Upper lobe of right lung (tissue), 1 donor: ENCODE measurements at places on chromosomes 16 and 17. TPM values are rescaled to one million over a fixed set of nuclear protein-coding genes. Genes with fewer than 3 reads are reported as not detected.
A peak's percentile ranks its signal among the peaks of the same experiment; 100 is the strongest.

DNA sequence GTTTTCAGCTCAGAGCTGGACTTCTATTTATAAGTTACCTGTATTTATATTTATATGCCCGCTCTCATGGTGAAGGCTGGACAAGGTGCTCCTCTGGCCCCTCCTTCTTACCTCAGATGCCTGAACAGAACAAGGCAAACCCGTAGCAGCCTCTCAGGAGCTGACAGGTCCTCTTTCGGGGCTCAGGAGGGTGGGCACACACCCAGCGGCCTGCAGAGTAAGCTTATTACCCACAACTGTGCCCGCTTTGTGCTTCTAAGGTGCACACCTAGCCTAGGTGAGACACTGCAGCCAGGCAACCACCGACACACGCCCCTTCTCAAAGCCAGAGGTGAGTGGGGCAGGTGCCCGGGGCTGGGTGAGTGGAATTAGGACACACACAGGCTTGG is 5.3 kb downstream of the NKIRAS2 start:
- peaks cover 23% of the 10 kb centered on the region for H3K36me3 ChIP-seq
- H3K4me1 ChIP-seq: peaks cover 35% of the 10 kb centered on the region
- no peak for DNase-seq
- H3K4me3 ChIP-seq: no peak overlapping the region

DNA sequence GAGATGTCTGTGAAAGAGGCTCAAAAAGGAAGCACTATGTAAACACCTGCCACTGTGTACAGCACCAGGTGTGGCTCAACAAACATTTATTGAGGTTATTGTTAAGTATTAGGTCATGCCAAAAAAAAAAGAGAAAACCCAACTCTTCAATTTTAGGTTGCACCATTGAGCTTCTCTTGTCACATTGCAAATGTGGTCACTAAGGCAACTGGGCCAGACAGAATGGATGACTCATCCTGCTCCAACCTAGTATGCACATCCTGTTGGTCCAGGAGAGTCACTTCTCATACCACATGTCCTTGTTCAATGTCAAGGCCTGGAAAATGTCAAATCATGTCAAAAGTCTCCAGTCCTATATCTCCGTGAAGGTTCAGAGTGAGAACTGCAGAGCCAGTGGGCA is 25.0 kb downstream of the HOXB1 start:
- H3K27ac ChIP-seq: no peak overlapping the region
- no peak overlapping the region for H3K4me3 ChIP-seq
- DNase-seq: no peak
- no peaks in the 10 kb centered on the region for H3K36me3 ChIP-seq

GRCh38 chr17:74326506-74326905 is 480 bp downstream of the KIF19 start:
- peaks cover 13% of the 10 kb centered on the region for H3K4me1 ChIP-seq
- H3K4me3 ChIP-seq: peak overlapping the region; percentile 41
- H3K36me3 ChIP-seq: no peaks in the 10 kb centered on the region

DNA sequence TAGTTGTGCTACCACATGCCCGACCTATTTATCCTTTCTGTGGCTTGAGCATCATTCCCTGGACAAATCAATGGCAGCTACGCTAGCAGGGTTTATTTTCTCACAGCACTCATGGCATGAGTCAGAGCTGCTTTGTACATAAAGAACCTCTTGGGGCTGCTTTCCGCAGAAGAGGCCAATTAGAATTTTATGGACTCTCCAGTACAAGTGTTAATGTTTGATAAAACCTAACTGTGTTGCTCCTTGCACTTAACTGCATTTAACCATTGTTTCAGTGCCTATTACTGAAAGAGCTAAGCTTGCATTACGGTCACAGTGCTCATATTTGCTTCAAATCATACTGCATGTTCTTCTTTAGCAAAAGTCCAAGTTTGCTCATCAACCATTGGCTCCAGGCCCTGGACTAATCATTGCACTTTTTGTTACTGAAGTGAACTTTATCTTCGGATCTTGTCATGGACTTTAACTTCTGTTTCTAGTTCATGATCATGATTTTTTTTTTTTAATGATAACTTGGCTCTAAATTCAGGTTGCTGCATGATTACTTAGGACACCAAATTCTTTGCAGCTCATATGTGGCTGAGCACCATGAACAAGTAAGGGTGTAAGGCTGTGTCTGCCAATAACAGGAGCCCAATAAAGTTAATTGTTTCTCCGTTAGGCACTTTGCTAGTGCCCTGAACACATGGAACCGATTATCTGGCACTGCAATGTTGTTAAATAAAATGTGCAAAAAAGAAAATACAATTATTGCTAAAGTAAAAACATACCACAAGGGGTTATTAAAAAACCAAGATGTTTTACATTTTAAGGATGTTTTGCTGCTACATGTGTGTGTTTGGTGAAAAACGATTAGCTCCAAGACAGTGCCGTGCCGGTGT is 492.2 kb downstream of the KCNJ2 start:
- no peak overlapping the region for H3K4me3 ChIP-seq
- H3K27ac ChIP-seq: no peak overlapping the region
- H3K4me1 ChIP-seq: no peaks in the 10 kb centered on the region
- no peak for DNase-seq
- no peaks in the 10 kb centered on the region for H3K27me3 ChIP-seq
- no peaks in the 10 kb centered on the region for H3K36me3 ChIP-seq

GRCh38 chr16:89324056-89325010 is 106.8 kb downstream of the ZNF778 start:
- peak; percentile 36 for DNase-seq
- H3K4me1 ChIP-seq: peaks cover 74% of the 10 kb centered on the region
- no peaks in the 10 kb centered on the region for H3K27me3 ChIP-seq

DNA sequence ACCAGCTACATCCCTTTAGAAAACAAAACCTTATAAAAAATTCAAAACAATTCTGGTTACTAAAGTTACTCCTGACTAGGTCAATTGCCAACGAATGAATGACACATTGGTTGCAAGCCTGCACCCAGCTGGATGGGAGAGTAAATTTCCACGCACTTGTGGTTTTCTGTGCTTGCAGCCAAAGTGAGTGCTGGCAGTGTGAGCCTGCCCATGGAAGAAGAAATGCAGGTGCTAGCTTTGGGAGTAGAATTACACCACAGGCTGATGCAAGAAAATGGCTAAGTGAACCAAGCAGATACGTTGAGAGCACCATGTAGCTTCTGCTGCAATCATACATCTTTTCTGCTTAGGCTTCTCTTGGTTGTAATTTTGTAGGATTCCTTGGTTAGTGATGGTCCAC is 74.6 kb downstream of the SYCE1L start:
- DNase-seq: no peak
- H3K4me1 ChIP-seq: no peaks in the 10 kb centered on the region
- no peaks in the 10 kb centered on the region for H3K36me3 ChIP-seq
- no peaks in the 10 kb centered on the region for H3K27me3 ChIP-seq
- no peak overlapping the region for H3K4me3 ChIP-seq

GRCh38 chr17:48728232-48729231 is at the start of gene HOXB13:
Gene HOXB13 (minus strand): TSS chr17:48728750. CDS start chr17:48728593, 157 bp downstream.
- no peak within 1 kb of the TSS for H3K27ac ChIP-seq
- H3K4me1 ChIP-seq: peaks cover 21% of the 10 kb centered on the region
- peaks cover 99% of the 10 kb centered on the region for H3K27me3 ChIP-seq
- H3K4me3 ChIP-seq: no peak within 1 kb of the TSS
- H3K36me3 ChIP-seq: no peaks in the 10 kb centered on the region

GRCh38 chr17:68462381-68463210 is 5.3 kb upstream of the WIPI1 start:
- H3K27ac ChIP-seq: no peak overlapping the region
- no peak overlapping the region for H3K4me3 ChIP-seq
- H3K36me3 ChIP-seq: no peaks in the 10 kb centered on the region
- no peak for DNase-seq
- H3K27me3 ChIP-seq: no peaks in the 10 kb centered on the region
- H3K4me1 ChIP-seq: peaks cover 21% of the 10 kb centered on the region

- DNase-seq: no peak
- peaks cover 25% of the 10 kb centered on the region for H3K4me1 ChIP-seq
- no peaks in the 10 kb centered on the region for H3K27me3 ChIP-seq
- no peak overlapping the region for H3K4me3 ChIP-seq
- no peak overlapping the region for H3K27ac ChIP-seq
Measured at GRCh38 chr17:18263885-18264682, 3.6 kb downstream of the MIEF2 start.

DNA sequence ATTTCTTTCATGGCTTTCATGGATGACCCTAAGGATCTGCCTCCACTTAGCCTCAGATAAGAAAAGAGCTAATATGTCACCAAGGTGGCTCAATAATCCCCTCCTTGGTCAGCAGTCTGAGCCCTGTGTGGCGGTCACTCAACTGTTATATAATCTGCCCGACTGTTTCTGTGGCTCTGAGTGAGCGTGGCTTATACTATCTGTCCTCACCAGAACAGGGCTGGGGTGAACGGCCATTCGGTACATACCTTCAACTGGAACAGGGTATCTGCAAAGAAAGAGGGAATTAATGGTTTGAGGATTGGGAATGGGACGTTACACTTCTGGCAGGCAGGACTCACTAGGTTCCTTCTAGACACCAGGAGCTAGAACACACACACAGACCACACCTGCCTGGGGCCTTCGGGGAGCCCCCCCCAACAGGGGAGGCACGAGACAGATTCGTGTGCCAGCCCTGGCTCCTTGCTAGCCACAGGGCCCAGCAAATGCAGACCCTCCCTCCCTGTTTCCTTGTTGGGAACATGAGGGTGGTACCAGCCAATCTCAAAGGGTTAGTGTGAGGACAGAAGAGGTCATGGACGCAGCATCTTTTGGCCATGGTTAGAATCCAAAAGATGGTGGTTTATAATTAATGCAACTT is 3.7 kb downstream of the CHMP1A start:
- H3K27me3 ChIP-seq: no peaks in the 10 kb centered on the region
- no peak overlapping the region for H3K27ac ChIP-seq
- H3K4me3 ChIP-seq: no peak overlapping the region
- peaks cover 7% of the 10 kb centered on the region for H3K36me3 ChIP-seq
- peaks cover 16% of the 10 kb centered on the region for H3K4me1 ChIP-seq

- H3K4me1 ChIP-seq: no peaks in the 10 kb centered on the region
- H3K27me3 ChIP-seq: no peaks in the 10 kb centered on the region
- H3K4me3 ChIP-seq: no peak overlapping the region
- H3K36me3 ChIP-seq: no peaks in the 10 kb centered on the region
Measured at GRCh38 chr16:59274141-59274540, 540.0 kb upstream of the GOT2 start.

GRCh38 chr17:38715216-38715943 is 10.3 kb downstream of the MLLT6 start:
- no peak for DNase-seq
- H3K4me3 ChIP-seq: no peak overlapping the region
- no peaks in the 10 kb centered on the region for H3K4me1 ChIP-seq
- H3K36me3 ChIP-seq: peaks cover 84% of the 10 kb centered on the region
- no peaks in the 10 kb centered on the region for H3K27me3 ChIP-seq

DNA sequence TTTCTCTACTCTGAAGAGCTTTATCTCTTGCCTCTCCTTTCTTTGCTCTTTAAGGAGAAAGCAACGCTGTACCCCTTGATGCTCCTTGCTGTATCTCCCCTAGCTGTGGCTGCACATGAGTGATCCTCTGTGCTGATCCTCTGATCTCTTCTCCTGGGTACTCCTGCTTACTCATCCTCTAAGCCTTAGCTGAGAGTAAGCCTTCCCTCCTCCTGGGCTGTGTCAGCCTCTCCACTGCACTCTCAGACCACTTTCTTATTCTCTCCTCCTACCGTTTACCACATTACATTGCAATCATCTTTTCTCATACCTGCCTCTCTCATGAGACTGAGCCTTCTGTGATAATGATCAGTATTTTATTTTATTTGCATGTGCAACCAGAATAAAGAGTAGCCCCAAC is 25.1 kb downstream of the SOX9 start:
- H3K4me1 ChIP-seq: no peaks in the 10 kb centered on the region
- no peak overlapping the region for H3K27ac ChIP-seq
- no peak for DNase-seq

- H3K4me3 ChIP-seq: peak within 1 kb of the TSS; percentile 64
- peak; percentile 96 for DNase-seq
- H3K27me3 ChIP-seq: no peaks in the 10 kb centered on the region
- peaks cover 19% of the 10 kb centered on the region for H3K4me1 ChIP-seq
- H3K27ac ChIP-seq: peak within 1 kb of the TSS; percentile 89
Measured at GRCh38 chr16:83952940-83953795, at the start of gene OSGIN1. Gene OSGIN1 (plus strand): TSS chr16:83953240. CDS start chr16:83957672, 4,432 bp downstream.

DNA sequence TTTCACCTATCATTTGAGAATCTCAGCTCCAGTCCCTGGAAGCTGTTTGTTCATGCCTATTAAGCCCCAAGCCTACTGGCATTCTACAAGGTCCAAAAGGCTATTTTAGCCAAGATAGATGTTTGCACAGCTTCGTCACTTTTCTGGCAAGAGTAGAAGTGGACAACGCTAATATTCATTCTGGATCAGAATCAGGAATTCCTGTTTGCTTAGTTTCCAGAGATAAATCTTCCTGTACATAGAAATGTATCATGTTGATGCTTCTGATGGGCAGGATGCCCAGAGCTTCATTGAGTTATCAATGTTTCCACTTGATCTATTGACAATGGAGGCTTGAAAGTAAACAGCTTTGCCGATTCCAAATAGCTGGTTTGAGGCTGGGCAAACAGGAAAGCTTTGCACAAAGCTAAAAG is 260.7 kb upstream of the CA10 start:
- no peak for DNase-seq
- no peaks in the 10 kb centered on the region for H3K36me3 ChIP-seq
- no peaks in the 10 kb centered on the region for H3K27me3 ChIP-seq
- H3K27ac ChIP-seq: no peak overlapping the region
- H3K4me3 ChIP-seq: no peak overlapping the region
- no peaks in the 10 kb centered on the region for H3K4me1 ChIP-seq

GRCh38 chr17:19787733-19788357 is 39.7 kb upstream of the ALDH3A1 start:
- H3K4me1 ChIP-seq: no peaks in the 10 kb centered on the region
- no peak overlapping the region for H3K4me3 ChIP-seq
- peaks cover 83% of the 10 kb centered on the region for H3K36me3 ChIP-seq
- no peak for DNase-seq

GRCh38 chr17:43384476-43384862 is 14.3 kb upstream of the ARL4D start:
- no peak overlapping the region for H3K4me3 ChIP-seq
- no peak overlapping the region for H3K27ac ChIP-seq
- peaks cover 10% of the 10 kb centered on the region for H3K4me1 ChIP-seq
- DNase-seq: no peak

DNA sequence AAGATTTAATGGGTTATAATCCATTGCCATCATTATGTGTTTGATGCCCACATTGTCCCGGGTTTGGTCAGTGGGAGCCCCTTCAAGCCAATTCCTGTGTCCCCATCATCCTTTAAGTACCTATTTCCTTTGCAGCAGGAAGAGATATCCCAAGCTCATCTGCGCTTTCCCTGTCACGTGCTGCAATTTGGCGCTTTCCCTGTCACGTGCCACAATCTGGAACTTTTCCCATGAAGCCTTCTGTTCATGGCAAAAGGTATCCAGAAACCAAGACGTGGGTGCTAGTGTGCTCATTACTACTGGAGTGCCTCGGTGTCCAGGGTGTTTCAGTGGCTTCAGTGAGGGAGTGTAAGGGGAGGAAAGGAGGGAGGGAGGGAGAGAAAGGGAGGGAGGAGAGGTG is 168.5 kb downstream of the NPIPB11 start:
- H3K27me3 ChIP-seq: no peaks in the 10 kb centered on the region
- DNase-seq: peak; percentile 5
- no peak overlapping the region for H3K4me3 ChIP-seq
- no peaks in the 10 kb centered on the region for H3K36me3 ChIP-seq

TSPOAP1 gene
- 21.0 TPM for total RNA-seq

CCL1 gene
- total RNA-seq: not detected

MINK1 gene
- 121 TPM for total RNA-seq

LGALS9B gene
- total RNA-seq: not detected

KRT36 gene
- not detected for total RNA-seq

FN3K gene
- total RNA-seq: 27.4 TPM

TNP2 gene
- not detected for total RNA-seq

MYH10 gene
- 205 TPM for total RNA-seq

DNAI2 gene
- total RNA-seq: not detected

KLHL10 gene
- total RNA-seq: 0.29 TPM

IL17C gene
- not detected for total RNA-seq

SSTR5 gene
- not detected for total RNA-seq

PDIA2 gene
- total RNA-seq: 0.96 TPM
